ENCODE measurements at places on chromosomes 7 and 10.

- DNase-seq = no peak
Measured at GRCh38 chr7:133572843-133573242, 320.0 kb downstream of the EXOC4 start.

DNA sequence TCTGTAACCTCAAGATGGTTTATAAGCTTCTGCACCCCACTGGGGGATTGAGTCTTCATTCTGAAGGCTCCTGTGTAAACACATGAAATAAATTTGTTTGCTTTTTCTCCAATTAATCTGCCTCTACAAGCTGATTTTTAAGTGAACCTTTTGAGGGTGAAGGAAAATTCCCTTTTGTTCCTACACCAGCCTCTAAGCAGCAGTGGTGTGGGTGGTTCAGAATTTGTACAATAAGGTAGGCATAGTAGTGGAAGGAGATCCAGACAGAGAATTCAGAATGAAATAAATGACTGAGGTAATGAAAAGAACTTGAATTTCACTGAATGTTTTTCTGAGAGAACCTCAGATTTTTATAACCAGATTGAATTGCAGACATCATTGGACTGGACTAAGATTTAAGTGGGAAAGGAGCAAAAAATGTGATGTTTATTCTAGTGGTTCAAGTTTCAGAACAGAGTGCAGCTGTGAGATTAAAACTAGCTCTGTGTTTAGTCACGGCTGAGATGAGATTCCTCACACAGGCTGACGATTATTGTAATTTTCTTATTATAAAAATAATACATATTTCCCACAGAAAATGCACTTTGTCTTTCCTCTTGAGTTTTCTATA lies 1162.2 kb downstream of the TYW1 start:
- DNase-seq = no peak

GRCh38 chr10:77504196-77504872 lies 133.3 kb downstream of the KCNMA1 start:
- DNase-seq = no peak

DNA sequence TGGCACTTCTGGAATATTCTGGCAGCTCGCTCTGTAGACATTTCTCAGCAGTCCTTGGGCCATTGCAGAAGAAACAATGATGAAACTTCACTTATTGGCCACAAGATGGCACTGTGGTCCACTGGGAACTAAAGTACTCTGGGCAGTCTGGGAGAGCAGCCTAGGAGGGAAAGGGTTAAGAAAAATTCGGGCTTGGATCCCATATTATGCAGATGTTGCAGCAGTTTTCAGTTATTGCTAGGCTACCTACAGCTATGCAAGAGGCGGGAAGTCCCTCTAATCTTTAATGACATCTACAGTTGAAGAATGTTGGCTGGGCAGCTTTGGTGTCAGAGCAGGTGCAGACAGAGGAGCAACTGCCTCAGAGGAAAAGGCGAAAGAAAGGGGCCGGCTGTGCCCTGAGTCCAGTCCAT lies 201.7 kb upstream of the PRSS58 start:
- DNase-seq = no peak

- no peak for DNase-seq
Measured at GRCh38 chr7:130371046-130371445, 9.2 kb upstream of the CPA1 start.

All from GOT3 (cell line).